A549 (cell line): ENCODE measurements at places on chromosomes 1 and 21.

DNA sequence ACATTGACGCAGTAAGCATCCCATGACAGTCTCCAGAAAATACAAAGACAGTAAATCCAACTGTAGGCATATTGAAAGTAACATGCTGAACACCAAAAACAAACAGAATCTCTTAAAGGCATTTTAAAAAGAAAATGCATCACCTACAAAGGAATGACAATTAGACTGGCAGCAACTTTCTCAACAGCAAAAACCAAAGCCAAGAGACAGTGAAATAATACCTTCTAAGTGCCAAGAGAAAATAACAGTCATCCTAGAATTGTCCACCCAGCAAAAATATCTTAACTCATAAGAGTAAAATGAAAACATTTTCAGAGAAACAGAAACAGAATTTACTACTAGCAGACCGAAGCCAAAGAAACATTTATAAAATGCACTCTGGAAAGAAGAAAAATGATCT, 20.0 kb downstream of the CCDC185 start:
- DNase-seq = no peak

DNA sequence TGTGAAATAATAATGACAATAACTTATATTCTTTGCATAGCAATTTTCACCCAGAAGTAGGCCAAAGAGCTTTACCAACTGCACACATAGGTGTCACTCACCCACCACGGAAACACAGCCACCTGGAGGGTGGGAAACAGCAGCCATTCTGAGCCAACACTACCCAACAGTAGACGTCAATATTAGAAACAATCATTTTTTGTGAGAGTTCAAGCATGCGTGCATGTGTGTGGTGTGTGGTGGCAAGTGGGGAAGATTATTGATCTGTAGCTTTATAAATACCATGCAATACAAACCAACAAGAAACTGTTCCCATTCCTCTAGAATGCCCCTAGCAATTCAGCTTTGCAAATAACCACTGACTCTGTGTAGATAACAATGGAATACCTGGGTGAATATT, 19.1 kb downstream of the PROX1 start:
- no peak for DNase-seq

DNA sequence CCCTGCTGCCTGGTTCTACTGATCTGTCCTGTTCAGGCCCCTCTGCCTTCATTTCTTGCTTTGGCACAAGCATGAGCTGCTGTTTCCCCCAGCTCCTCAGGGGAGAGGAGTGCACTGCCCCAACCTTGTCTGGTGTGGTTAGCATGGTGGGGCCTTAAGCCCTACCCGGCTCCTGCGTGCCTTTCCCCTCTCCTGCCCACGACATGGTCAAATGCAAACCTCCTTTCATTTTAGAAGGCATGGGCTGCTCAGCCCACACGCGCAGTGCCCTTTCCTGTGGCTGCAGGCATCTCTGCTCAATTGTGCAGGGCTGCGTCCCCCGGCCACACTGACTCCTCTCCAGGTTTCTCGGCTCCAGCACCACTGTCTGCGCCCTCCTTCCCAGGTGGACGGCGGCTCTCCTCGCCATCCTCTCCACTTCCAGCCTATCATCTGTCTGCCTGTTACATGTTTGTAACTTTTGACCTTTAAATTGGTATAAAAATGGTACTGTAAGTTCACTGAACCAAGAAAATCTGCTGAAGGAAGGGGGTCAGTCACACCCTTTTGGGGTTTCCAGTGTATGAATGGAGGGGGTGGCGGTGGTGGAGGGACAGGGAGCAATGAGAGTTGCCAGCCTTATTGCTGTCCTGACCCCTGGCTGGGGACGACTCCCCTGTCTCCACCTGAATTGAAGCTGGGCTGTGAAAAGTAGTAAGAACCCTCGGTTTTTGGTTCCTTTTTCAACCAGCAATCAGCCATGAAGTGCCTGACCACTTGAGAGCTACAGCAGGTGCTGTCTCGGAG, 5.1 kb downstream of the PDE9A start:
- no peak for DNase-seq

DNA sequence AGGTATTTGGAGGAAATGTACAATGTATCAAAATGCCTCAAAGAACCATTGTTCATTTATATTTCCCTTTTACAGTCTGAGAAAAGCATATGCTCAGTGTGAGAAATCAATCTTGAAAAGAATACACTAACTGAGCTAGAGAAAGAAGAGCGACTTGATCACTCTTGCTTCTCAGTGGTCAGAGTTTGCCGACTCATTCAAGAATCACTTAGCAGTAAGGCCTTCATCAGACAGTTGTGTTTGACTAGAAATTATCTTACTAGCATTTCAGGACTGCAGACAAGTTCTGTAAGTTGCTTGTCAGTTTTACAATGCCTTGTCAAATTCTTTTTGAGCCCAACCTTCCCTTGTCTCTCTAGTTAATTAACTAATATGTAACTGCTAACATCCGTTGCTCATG, 12.9 kb downstream of the RGS18 start:
- DNase-seq = no peak
